Stimulated activated CD8-positive, alpha-beta memory T cell treated with anti-CD3 and anti-CD28 coated beads, Interleukin-4, amount 100 ng/mL, for 1 hour (primary cell): ENCODE measurements at places on chromosomes 5 and 9.

DNA sequence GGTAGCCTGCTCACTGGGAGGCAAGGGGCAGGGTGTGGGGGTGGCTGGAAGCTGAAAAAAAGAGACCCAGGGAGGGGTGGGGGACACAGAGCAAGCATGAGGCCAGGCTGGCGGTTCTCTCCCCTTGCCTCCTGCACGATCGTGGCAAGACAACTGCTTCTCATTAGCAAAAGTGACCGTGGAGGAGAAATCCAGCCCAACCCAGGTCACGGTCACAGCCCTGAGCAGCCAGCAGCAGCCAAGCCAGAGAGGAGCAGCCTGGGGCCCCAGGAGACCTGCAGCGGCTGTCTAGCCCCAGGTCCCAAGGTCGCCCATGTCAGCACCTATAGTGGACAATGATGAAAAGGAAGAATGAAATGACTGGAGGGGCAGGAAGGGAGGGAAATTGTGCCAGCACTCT is 89.1 kb downstream of the NRG2 start:
- no peak for DNase-seq

DNA sequence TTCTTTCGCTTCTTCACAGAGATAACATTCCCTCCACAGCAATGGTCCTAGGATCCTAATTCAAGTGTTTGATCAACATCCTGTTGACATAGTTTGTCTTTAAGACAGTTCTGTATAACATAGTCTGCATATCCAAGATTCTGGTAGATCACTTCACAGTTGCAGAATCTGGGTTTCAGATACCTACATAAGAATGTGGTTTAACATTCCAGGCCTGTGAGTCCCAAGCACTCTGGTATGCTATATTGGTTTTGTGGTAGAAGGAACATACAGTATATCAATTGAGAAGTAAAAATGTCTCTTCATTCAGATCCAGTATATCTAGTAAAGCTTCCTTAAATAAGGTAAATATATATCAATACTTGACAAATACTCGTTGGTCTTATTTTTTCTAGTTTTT is 914.2 kb upstream of the CDH6 start:
- no peak for DNase-seq

GRCh38 chr9:137308057-137308619 is 6.1 kb upstream of the NRARP start:
- no peak for DNase-seq

DNA sequence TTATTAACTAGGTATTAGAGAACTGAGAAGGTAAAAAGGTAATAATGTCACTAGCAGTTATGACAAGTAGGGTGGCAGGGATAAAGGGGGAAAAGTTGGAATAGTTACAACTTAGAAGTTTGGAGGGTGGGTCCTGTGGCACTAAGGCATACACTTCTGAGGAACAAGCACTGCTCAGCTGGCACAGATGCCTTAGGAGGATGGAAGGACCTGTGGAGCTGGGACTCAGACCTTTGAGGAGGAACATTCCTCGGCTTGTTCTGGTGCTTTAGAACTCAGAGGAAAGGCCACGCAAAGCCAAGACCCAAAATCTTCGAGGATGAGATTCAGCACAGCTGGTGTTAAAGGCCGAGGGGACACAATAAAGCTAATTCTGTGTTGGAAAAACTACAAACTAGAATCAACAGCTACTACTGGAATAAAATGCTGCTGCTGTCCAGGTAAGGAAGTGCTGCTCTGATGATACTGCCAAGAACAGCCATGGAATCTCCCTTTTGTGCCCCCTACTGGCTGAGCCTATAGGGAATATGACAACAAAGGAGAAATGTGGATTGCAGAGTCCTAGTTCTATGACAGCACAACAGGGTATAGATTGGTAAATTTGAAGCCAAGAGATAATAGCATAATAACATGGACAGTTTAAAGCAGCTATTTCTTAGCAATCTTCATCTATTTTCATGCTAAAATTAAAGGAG is 126.7 kb downstream of the SLC25A46 start:
- no peak for DNase-seq

DNA sequence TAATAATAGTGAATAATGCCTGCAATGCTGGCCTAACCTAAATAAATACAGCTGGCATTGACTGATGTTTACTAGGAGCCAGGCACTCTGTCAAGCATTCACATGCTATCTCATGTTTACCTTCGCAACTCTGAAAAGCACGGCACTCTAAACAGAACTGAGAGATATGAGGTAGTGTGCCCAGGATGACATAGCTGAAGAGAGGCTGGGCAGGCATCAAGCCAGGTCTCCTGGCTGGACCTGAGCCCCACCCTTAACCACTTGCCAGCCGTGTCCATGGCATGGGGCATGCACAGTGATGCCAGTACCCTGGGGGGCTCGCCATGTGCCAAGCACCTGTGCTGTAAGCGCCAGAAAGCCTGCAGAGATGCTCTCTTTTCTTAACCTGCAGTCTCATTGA is 119.4 kb upstream of the MVB12B start:
- no peak for DNase-seq

DNA sequence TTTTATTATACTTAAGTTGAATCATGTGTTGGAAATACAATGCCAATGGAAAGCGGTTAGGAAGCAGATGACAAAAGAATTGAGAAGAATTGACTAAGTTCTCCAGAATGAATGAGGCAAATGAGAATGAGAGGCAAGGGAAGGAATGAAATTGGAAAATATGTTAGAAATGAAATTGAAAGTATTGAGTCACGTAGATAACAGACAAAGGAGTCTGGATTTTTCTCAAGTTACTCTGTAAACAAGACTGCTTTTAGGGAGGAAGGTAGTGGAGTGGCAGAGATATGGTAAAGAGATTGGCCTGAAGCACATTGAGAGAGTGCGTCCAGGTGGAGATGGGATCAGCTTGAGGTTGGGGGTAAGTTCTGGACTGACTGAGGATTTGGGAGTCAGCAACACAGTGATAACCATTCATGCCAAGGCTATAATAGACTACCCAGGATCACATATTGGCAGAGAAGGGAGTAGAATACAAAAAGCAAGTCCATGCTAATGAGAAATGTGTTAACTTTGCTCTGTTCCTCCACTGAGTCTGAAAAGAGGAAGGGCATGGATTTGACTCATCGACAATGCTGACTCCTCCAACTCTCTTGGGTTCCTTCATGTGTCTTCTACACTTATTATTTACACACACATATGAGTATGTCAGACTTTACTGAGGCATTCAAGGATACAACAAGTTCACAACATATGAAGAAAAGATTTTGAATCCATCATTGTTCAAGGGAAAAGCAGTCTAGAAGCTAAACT is 814.2 kb upstream of the ZNF608 start:
- no peak for DNase-seq

DNA sequence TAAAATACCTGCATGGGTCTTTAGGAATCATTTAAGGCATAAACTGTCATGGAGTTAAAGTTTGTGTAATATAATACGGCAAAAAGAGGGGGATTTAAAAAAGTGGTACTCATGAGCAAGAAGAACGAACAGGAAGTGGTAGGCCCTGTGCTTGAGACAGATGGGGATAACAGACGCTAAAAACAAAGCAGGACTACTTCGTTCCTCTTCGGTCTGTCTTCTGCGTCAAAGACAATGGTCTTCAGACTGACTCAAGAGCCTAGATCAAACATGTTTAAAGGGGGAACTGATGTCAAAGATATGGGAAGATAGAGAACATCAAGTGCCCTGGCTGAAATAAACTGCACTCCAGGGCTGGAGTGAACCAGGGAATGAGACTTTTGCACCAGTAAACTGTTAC is 59.8 kb upstream of the RFX3 start:
- DNase-seq = no peak

GRCh38 chr5:140794595-140795258 is at the start of gene PCDHA2:
Gene PCDHA2 (plus strand): TSS chr5:140794852.
- DNase-seq = no peak

GRCh38 chr5:65015767-65016166 is 247.0 kb downstream of the CWC27 start:
- DNase-seq = no peak

DNA sequence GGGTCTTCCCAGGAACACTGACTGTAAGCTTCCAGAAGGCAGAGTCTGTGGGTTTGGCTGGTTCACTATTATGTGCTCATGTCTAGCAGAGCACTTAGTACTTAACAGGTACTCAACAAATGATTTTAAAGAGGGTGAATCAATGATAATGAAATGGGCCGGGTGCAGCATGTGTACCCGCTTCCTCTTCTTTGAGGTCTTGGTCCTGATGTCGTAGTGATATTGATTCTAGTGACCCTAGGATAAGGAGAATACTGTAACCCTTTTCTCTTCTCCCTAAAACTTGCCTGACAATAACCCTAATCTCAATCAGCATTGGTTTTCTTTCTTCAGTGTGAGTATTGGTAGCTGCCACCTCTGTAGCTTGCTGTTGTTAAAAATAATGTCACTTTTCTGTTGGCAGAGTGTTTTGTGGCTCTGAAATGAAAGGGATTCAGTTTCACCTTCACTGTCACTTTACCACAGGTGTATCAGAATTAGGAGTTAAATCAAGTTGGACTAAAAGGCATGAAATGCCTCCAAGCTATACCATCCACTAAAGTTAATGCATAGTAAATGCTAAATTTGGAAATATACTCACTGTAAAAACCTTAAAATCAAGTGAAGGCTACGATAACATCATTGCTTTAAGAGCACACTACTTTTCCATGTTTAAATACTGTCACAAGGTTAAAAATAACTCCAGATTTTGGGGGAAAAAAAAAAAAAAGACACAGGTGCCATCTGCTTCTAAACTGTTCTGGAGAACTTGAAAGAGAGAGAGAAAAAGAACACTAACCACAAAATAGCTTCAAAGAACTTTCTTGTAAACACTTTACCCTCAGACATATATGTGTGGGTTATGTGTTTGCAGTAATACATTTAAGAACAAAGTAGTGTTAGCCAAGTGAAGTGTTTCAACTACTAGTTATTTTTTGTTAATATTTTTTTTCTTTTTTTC is 6.0 kb downstream of the CAMK4 start:
- DNase-seq = no peak

DNA sequence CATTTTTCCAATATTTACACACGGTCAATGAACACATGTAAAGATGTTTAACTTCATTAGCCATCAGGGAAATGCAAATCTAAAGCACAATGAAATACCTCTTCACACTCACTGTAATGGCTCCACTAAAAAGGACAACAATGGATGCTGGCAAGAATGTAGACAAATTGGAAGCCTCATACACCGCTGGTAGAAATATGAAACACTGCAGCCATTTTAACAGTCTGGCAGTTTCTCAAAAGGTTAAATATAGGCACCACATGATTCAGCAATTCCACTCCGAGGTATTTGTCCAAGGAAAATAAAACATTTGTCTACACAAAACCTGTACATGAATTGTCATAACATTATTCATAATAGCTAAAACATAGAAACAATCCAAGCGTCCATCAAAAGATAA is 20.0 kb downstream of the RNF145 start:
- DNase-seq = no peak

- no peak for DNase-seq
These were observed 118.0 kb upstream of the PANK3 start for GRCh38 chr5:168697034-168697720.

DNA sequence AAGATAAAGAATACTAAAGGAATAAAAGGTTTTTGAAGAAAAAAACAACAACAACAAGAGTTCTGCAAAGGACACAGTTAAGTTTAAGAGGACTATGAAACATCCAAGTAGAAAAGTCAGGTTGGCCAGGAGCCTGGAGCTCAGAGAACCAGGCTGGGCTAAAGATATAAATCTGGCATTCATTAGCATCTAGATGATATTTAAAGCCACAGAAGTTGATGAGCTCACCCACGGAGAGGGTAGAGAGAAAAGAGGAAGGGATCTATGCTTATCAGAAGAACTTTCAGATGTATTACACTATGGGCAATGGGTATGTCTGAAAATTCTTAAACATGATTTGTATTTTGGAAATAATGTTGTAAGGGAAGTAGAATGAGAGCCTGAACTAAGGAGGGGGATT is 9.9 kb downstream of the MIER3 start:
- DNase-seq = no peak

- DNase-seq = peak; percentile 5
These were observed 592 bp downstream of the UBAP2 start for GRCh38 chr9:34047864-34048726.

GRCh38 chr5:161138751-161139455 is 286.9 kb upstream of the ATP10B start:
- DNase-seq = no peak

DNA sequence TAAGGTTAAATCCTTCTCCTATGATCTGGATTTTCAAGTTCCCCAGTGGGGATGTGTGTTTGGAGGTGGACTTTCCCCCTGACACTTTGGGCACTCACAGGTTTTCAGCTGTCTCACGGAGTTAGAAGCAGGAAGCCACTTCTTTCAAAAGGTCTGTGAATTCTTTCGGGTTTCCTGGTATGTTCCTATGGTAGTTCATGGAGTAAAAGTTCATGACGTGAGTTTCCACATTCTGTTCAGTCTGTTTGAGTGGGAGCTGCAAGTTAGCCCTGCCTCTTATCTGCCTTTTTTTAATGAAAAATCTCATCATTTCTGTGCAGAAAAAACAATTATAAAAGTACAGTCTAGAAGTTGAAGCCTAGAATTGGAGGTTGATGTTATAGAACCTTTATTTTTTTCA is 24.9 kb upstream of the SNCAIP start:
- DNase-seq = no peak

GRCh38 chr5:36450229-36451014 is 148.7 kb upstream of the RANBP3L start:
- DNase-seq = no peak

DNA sequence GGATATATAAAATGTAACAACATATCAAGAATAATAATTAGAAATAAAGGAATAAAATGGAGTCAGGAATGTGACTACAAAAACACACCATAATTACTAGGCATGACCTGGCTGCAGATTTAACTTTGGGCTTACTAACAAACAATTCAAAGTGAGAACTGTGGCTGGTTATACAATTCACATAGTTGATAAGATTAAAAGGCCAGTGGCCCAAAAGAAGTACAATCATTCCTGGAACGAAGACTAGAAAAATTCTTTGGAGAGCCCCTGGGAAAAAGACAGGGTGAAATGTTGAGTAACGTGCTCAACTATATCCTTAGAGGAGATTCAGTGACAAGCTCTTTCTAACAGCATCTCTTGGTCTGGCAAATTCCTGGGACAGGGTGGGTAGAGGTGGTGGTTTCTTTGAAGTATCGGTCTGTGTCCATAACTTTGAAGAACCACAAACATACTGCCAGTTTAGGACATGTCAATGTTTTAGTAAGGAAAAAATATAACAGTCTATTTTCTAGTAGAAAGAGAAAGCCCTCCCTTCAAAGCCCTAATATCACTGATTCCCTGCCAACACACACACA is 75.0 kb upstream of the IL6ST start:
- DNase-seq = no peak

DNA sequence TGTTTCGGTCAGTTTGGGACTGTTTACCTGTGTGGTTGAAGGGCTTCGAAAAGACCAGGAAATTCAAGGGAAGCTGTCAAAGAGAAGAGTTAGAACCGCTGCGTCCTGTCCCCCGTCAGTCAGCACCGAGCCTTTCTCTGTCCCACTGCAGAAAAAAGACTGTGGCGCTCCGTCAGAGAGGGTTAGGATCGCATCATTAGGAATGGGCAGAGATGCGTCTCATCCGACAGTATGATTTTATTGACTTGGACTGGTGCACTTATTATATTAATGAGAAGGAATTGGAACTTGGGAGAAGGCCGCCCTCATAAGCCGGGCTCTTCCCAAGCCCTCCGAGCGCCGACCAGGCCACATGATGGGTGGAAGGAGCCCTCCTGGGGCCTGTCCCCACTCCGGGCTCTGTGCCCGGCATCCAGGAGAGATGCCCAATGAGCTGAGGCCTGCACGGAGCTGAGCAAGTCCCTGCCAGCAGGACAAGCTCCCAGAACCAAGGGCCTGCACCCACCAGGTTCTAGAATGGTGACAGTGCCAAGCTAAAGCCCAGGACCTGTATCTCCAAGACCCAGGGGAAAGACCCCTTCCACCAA is 71.5 kb downstream of the NEK6 start:
- DNase-seq = no peak

- no peak for DNase-seq
These were observed 65.0 kb downstream of the ROR2 start for GRCh38 chr9:91884696-91885687.
